ENCODE measurements at places on chromosomes 2 and 18. TPM values are rescaled to one million over a fixed set of nuclear protein-coding genes. Genes with fewer than 3 reads are reported as not detected.

The ASB1 gene
- total RNA-seq = 60.0 TPM

The PHLPP1 gene
- total RNA-seq = 14.1 TPM

The EPB41L5 gene
- 14.0 TPM for total RNA-seq

The AGXT gene
- not detected for total RNA-seq

The FHL2 gene
- total RNA-seq = 118 TPM

The IL36A gene
- total RNA-seq = not detected

The NCKAP5 gene
- total RNA-seq = 3.2 TPM

The UGT1A4 gene
- not detected for total RNA-seq

The SERPINB4 gene
- total RNA-seq = 0.40 TPM

The HIBCH gene
- total RNA-seq = 8.1 TPM

The LYG2 gene
- not detected for total RNA-seq

The UGT1A1 gene
- total RNA-seq = not detected

The ACMSD gene
- not detected for total RNA-seq

The SPTBN1 gene
- 235 TPM for total RNA-seq

The HRH4 gene
- total RNA-seq = not detected

The NEB gene
- total RNA-seq = under 0.01 TPM

The TET3 gene
- 6.1 TPM for total RNA-seq

The STRADB gene
- 28.9 TPM for total RNA-seq

The FER1L5 gene
- not detected for total RNA-seq

The HOXD13 gene
- total RNA-seq = 0.36 TPM

The SMARCAL1 gene
- 8.3 TPM for total RNA-seq

The RNF103 gene
- total RNA-seq = 12.3 TPM

The ST8SIA3 gene
- total RNA-seq = not detected

The WDR33 gene
- total RNA-seq = 31.7 TPM

The CRYGD gene
- not detected for total RNA-seq

The RPRM gene
- 1.4 TPM for total RNA-seq

The HK2 gene
- 55.2 TPM for total RNA-seq

The IL37 gene
- total RNA-seq = 2.6 TPM

The LBX2 gene
- not detected for total RNA-seq

The DDX18 gene
- total RNA-seq = 40.3 TPM

The HOXD3 gene
- 3.0 TPM for total RNA-seq

The KCTD1 gene
- 15.8 TPM for total RNA-seq

All from PC-3 (cell line).